Type B pancreatic cell (in vitro differentiated cells): ENCODE measurements at places on chromosomes 6 and 20.

- no peak for DNase-seq
Measured at GRCh38 chr6:71091167-71091566, 134.3 kb upstream of the B3GAT2 start.

- no peak for DNase-seq
Measured at GRCh38 chr6:118370722-118371121, 177.4 kb upstream of the PLN start.

DNA sequence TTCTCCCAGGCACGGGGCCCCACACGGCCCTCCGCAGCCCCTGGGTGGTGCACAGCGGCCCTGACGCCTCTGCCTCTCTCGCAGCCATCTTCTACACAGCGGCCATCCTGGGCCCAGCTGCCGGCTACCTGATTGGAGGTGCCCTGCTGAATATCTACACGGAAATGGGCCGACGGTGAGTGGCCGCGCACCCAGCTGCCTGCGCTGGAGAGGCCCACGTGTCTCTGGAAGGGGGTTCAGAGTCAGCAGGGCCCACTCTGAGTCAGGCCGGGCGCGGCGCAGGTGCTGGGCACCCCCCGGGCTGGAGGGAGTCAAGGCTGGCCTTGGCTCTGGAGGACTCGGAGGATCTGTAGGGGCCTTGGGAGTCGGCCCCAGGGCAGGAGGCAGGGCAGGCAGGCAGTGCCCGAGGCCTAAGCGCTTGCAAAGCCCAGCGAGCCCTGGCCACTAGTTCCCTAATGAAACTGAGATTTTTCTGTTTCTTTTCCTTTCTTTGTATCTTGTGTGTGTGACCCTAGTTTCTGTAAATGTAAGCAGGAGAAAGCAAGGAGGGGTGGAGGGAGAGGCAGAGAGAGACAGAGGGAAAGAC is 16.4 kb downstream of the SLCO4A1 start:
- DNase-seq: no peak

DNA sequence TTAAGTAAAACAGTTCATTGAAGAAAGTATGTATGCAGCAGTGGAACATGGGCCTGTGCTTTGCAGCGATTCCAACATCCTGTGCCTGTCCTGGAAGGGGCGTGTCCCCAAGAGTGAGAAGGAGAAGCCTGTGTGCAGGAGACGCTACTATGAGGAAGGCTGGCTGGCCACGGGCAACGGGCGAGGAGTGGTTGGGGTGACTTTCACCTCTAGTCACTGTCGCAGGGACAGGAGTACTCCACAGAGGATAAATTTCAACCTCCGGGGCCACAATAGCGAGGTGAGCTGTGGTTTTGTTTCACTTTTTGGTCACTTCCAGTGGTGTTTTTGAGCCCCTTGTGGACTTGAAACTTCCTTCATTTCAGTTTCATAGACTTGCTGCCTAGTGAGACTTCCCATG is 1.7 kb downstream of the TULP4 start:
- DNase-seq: no peak

GRCh38 chr6:135850882-135851281 is 619 bp upstream of the PDE7B start:
- DNase-seq: no peak

- no peak for DNase-seq
Measured at GRCh38 chr6:153537422-153537821, 406.3 kb upstream of the RGS17 start.

DNA sequence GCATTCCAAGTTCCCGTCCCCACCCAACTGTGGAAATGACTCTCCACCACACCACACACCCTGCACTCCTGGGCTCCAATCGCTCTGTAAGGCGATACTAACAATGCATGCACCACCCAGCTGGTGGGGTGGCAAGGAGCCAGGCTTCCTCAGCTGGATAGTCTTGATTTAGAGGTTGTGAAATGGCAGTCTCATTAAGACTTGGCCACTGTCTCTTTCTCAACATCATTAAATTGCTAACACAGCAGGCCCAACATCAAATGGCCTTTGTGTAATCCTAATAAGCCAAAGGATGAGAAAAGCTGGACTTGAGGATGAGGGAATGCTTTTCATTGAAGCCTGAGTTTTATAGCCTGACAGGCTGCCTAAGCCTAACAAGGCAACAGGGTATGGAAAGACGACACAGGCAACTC is 223.7 kb downstream of the GMDS start:
- no peak for DNase-seq

- DNase-seq: no peak
Measured at GRCh38 chr6:116010790-116011401, 49.8 kb downstream of the FRK start.

DNA sequence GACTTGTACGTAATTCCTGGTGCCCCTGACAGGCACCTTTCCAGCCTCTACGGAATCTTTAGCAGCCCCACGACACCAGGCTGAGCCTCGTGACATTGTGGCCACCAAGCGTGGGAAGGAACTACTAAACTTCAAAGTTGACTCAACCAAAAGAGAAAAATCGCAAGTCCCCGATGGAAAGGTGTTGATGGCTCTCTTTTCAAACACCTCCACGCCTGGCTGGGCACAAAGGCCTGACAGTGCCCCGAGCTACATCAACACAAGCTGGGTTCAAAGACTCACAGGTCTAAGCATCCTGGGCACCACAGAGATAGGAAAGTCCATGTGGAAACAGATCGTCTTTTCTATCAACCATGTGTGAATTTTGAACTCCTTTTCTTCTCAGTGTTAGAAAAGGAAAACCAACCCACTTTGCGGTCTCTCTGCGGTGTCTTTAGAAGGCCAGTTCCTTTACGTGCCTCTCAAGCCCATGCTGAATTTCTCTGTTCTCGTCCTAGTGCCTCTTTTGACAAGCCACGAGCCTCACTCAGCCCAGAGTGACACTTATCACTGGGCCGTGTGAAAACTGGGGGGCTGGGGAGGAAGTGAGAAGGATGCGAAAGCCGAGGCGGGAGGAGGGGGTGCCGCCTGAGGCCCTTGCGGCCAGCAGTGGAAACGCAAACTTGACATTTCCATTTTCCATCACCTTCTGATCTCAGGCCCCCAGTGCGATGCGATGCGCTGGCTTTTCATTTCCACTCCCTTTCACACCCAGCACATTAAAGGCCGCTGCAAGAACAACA is 59.4 kb downstream of the GFOD1 start:
- no peak for DNase-seq

DNA sequence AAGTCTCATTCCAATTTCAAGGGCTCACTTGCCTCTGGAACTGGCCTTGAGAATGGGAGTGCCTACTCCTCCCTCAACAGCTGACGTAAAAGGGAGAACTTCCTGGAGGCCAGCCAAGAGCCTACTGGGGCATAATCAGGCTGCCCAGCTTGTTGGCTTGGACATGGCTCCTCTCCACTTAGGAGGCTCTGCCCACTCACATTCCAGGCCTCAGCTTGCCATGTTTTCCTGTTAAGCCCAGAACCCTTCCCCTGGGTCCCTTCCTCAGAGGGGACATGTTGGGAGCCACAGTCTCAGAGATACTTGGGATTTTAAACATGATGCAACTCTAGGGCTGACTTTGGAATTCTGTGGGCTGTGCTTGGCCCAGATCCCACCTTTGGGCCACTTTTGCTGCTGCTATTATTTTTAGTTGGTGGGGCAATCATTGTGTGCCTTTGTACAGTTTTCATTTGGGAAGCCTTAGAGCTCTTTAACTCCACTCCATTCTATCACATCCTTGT is 31.5 kb upstream of the ADTRP start:
- DNase-seq: no peak

DNA sequence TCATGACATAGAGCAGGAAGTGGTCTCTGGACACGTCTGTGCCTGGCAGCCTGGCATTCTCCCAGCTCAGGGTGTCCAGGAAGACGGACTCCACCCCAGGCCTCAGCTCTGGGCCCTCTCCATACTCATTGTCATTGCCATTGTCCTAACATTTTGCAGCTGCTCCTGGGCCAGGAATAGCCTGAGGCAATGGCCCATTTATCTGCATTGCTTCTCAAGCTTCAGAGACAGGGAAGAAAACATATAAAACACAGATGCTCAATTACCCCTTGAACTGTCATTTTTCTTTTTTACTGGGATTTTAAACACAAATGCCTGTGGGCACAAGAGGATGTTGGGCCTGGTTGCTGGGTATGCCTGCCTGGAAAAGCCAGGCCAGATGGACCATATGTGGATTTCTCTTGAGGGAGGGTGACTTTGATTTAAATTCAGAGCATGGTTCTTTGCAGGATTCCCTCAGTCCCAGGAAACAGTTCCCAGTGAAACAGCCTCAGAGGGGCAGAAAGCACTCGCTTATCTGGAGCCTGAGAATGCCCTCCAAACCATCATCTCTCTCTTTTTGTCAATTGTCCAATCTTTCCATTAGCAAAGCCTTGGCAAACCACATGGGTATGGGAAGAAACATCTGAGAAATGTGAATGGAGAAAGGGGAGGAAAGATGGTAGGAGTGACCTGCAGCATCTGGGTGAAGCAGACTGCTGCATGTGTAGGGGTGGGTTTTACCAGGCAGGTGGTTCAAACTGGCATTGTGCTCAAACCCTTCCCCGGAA is 17.9 kb downstream of the LAMP5 start:
- no peak for DNase-seq

DNA sequence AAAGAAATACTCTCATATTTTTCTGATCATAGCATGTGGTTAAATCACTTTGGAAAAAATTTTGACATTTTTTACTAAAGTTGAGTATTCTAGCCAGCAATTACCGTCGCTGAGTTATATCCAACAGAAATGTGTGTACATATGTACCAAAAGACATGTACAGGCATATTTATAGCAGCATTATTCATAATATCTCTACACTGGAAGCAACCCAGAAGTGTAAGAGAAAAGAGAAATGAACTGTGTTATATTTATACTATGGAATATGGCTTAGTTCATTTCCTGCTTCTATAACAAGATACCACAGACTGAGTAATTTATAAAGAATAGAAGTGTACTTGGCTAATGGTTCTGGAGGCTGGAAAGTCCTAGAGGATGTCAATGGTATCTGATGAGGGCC is 474.0 kb upstream of the GJE1 start:
- DNase-seq: no peak

DNA sequence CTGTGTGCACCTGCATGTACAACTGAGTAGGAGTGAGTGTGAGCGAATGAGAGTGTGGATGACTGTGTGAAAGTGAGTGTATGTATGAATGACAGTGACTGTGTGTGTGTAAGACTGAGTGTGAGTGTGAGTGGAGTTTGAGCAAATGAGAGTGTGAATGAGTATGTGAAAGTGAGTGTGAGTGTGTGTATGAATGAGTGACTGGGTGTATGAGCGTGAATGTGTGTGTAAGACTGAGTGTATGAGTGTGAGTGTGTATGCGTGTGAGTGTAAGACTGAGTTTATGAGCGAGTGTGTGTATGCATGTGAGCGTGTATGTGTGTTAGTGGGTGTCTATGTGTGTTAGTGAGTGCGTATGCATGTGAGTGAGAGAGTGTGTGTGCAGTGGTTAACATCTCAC is 220.8 kb downstream of the QKI start:
- no peak for DNase-seq

- no peak for DNase-seq
Measured at GRCh38 chr6:26087284-26088115, at the start of gene HFE. TSS of gene HFE (plus strand) at chr6:26087429. CDS start at chr6:26087441, 12 bp downstream.

GRCh38 chr6:100457311-100457990 is 7.3 kb downstream of the SIM1 start:
- DNase-seq: no peak

GRCh38 chr6:80608881-80609280 is 502.4 kb downstream of the BCKDHB start:
- DNase-seq: no peak

- no peak for DNase-seq
Measured at GRCh38 chr6:130912434-130912833, 85.2 kb downstream of the SMLR1 start.

DNA sequence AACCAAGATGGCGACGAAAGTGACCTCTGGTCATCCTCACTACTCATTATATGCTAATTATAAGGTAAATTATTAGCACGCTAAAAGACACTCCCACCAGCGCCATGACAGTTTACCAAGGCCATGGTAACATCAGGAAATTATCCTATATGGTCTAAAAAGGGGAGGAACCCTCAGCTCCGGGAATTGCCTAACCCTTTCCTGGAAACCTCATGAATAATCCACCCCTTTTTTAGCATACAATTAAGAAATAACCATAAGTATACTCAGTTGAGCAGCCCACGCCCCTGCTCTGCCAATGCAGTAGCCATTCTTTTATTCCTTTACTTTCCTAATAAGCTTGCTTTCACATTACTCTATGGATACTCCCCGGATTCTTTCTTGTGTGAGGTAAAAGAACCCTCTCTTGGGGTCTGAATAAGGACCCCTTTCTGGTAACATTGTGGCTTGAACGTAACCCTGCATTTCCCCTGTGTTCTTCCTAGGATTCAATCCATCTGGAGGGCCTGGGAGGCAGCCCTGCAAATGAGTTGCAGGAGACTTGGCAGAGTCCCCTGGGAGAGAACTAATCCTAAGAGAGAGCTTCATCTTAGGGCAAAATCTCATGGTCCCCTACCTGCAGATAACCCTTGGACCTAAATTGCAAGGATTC is 225.6 kb upstream of the JARID2 start:
- DNase-seq: no peak

DNA sequence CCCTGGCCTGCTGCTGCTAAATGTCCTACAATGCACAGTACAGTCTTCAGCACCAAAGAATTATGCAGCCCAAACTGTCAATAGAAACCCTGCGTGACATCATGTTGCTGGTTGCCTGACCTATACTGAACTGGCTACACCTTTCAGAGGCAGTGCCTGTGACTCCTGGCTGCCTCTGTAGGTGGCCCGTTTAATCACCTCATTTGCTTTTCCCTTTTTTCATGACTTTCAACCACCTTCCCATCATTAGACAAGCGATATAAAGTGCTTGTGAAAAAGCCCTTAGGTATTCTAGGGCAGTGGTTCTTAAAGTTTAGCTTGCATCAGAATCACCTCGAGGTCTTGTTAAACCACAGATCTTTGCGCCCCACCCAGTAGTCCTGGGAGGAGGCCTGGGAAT is 33.0 kb upstream of the RIPOR2 start:
- no peak for DNase-seq

DNA sequence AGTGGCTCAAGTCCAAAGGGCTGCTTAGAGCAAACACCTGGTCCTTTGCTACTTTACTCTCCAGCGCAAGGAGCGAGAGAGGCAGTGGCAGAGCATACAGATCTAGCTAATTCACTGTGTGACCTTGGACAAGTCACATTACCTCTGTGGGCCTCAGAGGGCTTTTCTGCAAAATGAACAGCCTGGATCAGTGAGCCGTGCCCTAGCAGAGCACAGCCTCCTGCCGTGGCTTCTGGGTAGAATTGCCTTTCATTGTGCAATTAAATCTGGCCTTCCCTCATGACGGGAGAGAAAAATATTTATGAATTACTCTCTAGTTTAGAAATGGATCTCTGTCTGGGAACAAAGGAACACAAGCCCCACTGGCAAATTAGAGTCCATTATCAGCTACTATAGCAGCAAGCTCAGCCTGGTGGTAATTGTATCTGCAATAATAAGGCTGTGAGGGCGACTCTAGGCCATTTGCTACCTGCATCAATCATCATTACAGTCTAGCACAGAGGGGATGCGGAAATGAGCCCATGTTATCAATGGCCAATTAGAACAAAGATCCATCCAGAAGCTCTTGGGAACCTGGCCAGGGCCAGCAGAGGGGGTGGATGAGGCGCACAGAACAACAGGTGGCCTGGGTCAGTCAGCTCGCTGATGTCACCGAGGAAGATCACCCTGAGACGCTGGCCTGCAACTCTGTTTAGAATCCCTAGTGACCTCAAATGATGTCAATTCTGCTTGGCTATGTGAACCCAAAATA is 114.2 kb upstream of the LY86 start:
- no peak for DNase-seq
